ENCODE measurements at places on chromosomes 16 and 17.
A peak's percentile ranks its signal among the peaks of the same experiment; 100 is the strongest.

DNA sequence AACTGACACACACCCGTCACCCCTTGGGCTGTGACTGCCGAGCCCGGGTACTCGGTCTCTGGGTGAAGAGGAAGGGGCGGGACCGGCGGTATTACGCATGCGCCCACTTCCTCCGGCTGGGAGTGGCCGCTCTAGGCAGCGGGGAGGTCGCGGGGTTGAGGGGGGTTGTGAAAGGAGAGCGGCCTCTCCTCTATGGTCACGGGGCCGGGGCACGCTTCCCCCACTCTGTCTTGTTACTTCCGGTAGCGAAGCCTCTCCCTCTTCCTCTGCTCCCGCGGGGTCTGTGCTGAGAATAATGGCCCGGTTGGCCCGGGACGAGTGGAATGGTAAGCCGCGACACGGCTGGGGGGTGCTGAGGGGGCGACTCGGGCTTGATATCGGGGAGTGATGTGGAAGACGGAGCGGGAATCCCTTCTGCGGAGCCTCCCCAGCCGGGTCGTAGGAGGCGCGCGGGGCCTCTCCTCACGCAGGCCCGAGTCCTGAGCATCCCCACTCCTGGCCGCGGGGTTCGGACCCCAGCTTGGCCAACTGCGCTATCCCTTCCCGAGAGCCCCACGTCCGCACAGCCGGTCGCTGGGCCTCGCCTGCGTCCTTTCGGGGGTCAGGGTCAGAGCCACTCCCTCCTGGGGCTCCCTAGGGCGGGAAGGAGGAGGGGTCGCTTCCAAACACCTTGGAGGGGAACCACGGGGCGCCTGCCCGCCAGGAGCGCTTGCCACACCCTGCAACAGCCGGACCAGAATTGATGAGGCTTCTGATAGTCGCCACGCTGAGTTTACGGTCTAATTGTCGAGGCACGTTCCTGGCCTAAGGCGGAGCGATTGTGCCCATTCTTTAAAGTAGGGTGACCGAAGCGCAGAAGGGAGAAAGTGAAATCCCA, at the start of gene BFAR:
BFAR (plus strand) TSS at position 259 of the 877 bp plus-strand sequence. CDS start 11,396 bp downstream, outside the sequence.
- DNase-seq = peak; percentile 98

- DNase-seq = no peak
Observed at GRCh38 chr16:1794908-1795666, 1.6 kb upstream of the IGFALS start.

GRCh38 chr17:30821871-30822723, 2.4 kb downstream of the CRLF3 start:
- no peak for DNase-seq

DNA sequence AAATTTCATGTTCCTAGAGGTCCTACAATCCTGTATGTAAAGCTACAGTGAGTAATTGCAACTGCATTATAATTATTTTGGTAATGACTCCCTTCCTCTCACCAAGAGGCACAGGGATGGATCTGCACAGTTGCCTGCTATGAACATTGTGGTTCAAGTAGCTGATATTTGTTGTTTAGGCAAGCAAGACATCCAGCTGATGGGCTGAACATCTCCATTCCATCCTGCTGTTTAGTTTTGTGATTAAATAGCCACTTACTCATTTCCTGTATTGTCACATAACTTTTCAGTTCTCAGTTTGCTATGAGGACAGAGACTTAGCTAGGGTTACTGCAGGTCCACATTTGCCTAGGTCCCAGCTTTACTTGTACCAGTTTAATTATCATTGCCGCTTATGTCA, 181.2 kb upstream of the TBX2 start:
- DNase-seq = no peak

DNA sequence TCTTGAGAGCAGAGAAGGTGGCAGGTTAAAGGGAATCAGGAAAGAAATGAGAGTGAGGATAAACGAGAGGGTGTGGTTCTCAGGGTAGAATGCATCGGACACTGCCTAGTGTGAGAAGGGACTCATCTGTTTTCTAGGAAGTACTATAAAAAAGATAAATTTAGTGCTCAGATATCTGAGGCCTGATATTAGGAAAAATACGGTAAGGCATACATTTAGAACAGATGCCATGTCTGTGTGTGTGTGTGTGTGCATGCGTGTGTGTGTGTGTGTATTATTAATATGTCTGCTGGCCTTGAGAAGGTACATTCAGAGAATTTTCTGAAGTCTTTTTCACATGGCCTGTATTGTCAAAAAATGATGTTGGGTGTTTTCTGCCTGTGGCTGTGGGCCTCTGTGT, 414.8 kb downstream of the MAF start:
- no peak for DNase-seq

GRCh38 chr16:65657556-65657955, 535.7 kb upstream of the CDH11 start:
- no peak for DNase-seq

- peak; percentile 70 for DNase-seq
Observed at GRCh38 chr17:82414548-82415281, 3.4 kb upstream of the HEXD start.

DNA sequence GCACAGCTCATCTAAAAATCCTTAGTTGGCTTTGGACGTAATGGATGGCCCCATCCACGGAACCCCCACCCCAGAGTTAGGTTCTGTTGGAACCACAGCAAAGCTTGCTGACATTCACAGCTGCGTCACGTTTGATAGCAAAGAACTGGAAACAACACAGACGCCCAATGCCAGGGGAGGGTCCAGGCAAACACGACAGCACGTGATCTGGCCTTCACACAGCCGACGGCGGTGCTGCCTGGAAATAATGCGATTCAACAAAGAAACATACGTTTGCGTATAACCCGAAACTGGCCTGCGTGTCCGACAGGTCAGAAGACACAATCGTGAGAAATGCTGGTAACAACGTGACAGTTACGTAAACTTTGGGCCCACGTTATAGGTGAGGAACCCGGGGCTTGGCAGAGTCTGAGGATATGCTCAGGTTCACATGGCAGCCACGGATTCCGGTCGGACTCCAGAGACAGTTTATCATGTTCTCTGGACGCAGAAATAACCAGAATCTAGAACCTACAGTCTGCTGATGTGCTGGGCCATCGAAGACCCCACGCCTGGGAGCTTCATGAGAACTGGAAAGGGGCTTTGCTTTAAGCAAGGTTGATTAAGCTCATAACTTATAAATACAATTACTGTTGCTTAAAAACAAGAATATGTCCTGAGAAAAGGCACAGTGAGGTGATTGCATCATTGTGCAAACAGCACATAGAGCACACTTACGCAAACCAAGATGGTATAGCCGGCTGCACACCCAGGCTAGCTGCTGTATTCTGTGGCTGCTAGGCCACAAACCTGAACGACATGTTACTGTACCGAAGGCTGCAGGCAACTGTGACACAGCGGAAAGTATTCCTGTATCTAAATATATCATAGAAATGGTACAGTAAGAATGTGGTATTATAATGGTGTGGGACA, 70.4 kb downstream of the RPH3AL start:
- no peak for DNase-seq

DNA sequence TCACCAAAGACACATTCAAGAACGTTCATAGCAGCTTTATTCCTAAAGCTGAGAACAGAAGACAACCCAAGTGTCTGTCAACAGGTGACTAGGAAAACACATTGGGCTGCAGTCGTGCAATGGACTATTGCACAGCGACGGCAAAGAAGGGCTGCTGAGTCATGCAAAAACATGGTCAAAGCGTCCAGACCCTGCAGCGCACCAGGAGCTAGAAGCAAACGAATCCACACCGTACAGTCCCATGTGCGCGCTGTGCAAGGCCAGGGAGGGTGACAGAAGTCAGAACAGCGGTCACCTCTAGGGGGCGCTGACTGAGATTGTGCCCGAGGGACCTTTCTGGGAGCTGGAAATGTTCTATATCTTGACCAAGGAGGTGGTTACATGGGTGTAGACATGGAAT, 266.4 kb downstream of the MAF start:
- DNase-seq = peak; percentile 58

DNA sequence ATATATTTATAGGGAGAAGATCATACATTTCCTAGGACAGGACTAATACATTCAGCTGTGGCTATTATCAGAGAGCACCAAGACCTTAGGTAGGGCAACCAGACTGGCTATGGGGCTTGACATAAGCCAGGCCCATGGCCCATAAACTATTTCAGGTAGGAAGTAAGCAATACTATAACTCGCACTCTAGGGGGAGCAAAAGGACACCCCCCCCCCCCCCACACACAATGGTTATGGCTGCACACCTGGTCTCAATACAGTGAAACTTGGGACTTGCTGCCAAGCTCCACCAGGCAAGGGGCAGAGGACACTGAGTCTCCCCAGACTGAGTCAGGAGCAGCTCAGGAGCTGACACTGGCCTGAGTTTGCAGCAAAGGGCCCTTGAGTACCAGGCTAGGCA, 348.9 kb upstream of the ASIC2 start:
- DNase-seq = no peak

DNA sequence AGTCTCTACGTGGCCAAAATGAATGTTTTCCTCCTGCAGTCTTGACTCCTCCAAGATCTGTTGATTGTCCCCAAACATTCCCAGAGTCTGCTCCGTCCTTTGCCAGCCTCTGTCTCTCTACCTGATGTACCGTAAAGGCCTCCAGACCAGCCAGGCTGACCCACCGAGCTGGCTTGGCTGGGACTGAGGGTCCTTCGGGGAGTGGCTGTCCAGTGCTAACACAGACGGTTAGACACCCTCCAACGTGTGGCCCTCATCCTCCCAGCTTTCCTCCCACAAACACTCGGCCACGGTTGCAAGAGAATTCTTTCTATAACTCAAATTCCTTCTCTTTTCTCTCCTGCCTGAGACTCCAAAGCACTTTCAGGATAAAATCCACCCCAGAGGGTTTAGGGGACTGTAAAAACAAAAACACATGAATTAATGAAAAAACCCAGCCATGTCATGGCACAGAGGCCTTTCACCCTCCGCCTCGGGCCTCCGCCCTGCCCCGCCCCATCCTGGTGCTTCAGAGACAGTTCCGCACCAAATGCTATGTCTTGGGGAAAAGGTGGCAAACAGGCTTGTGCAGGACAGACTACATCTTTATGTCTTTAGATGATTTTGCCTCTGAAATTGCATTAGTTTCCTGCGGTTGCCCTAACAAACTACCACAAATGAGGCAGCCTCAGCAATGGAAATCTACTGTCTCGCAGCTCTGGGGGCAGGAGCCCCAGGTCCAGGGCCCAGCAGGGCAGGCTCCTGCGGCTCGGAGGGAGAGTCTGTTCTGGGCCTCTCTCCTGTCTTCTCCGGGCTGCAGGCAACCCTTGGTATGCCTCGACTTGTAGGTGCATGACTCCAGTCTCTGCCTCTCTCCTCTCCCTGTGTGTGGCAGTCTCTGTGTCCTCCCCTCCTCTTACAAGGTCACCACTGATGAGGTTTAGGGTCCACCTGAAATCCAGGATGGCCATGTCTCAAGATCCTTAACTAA, 72.5 kb upstream of the CBX4 start:
- no peak for DNase-seq

- DNase-seq = no peak
Observed at GRCh38 chr17:37490638-37491614, 1.2 kb downstream of the DUSP14 start.

DNA sequence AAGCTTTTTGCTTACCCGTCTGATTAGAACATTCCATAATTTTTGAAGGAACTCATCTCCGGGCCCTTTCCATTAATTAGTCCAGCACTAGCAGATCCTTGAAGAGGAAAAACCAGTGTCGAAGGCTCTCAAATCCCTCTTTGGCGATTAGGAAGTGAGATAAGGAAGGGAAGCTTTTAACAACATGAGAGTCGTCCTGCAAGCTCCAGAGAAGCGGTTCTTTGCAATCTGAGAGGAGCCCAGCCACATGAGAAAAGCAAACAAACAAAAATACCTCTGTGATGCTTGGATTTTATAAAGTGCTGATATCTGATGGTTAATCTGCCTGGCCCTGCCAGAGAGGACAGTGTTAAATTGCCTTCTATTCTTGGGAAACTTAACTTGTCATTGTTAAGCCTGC, 339.8 kb upstream of the SALL1 start:
- DNase-seq = no peak

GRCh38 chr17:46191322-46192188, 1.7 kb downstream of the KANSL1 start:
- DNase-seq = no peak

GRCh38 chr17:45052052-45052772, 780 bp upstream of the DCAKD start:
- DNase-seq = peak; percentile 24

DNA sequence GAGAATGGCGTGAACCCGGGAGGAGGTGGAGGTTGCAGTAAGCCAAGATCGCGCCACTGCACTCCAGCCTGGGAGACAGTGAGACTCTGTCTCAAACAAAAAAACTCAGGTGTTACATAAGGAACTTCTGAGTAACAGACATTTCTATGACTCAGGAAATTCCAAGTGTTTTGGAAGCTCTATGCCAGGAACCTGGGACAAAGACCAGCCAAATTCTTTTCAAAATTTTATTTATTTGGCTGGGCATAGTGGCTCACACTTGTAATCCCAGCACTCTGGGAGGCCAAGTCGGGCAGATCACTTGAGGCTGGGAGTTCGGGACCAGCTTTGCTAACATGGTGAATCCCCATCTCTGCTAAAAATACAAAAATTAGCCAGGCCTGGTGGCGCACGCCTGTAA, 5.2 kb upstream of the SH2B1 start:
- no peak for DNase-seq

DNA sequence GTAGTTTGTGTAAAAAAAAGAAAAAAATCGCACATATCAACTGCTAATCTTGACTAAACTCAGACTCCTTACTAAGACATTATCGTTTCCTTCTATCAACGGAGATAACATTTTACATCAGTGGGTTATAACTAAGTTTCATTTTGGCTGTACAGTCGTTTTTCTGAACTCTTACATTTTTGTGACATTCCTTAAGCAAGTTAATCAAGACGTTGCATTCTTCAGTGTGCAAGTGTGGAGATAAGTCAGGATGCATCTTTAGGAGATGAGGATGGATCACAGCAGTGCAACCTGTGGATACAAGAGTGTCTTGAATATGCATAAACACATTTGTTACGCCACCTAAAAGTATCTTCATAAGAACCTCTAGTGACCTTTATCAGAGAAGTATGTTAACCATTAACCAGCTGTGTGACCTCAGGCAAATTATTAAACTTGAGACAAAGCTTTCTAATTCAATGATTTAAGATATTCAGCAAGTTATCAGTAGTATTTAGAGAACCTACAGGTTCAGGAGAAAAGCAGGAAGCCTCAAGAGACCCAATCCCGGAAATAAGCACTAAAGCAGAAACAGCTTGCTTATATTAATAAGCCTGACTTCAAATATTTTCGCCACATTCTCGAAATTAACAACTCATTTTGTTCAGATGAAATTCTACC, 9.4 kb downstream of the CMC2 start:
- DNase-seq = no peak

GRCh38 chr17:64281962-64282752, 19.1 kb upstream of the TEX2 start:
- DNase-seq = peak; percentile 36

DNA sequence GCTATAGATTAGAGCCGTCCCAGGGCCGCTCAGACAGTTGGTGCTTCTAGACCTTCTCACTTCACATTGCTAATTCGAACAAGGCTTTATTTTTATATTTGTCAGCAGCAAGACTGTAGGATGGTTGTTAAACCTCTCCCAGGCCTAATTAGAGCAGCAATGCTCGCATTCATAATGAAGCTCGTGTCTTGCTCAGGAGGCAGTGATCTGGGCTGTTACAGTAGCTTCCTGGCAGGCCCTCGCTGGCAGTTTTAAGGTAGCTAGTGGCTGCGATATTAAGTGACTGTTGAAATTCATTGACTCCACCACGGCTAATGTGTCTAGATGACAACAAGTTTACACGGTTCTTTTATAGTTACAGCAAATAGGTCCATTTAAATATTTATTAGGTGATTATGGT, 23.2 kb upstream of the ANKFN1 start:
- no peak for DNase-seq

- DNase-seq = no peak
Observed at GRCh38 chr17:48504953-48505352, 25.9 kb downstream of the HOXB1 start.

Measured in stimulated activated CD4-positive, alpha-beta T cell treated with anti-CD3 and anti-CD28 coated beads, Interleukin-4, amount 100 ng/mL, for 48 hours (primary cell).